ENCODE measurements at places on chromosomes 6 and 20. TPM values are rescaled to one million over a fixed set of nuclear protein-coding genes. Genes with fewer than 3 reads are reported as not detected.

GRCh38 chr20:21548390-21549035 is 34.6 kb upstream of the NKX2-2 start:
- peak; percentile 35 for DNase-seq
- H3K27ac ChIP-seq: peak overlapping the region; percentile 17
- H3K36me3 ChIP-seq: no peaks in the 10 kb centered on the region
- H3K4me1 ChIP-seq: peaks cover 50% of the 10 kb centered on the region
- peak overlapping the region; percentile 47 for H3K4me3 ChIP-seq

- no peaks in the 10 kb centered on the region for H3K27me3 ChIP-seq
- no peaks in the 10 kb centered on the region for H3K36me3 ChIP-seq
- H3K4me1 ChIP-seq: no peaks in the 10 kb centered on the region
- H3K4me3 ChIP-seq: no peak overlapping the region
- DNase-seq: no peak
- H3K27ac ChIP-seq: no peak overlapping the region
Observed at GRCh38 chr20:47863315-47863965, 78.2 kb upstream of the SULF2 start.

DNA sequence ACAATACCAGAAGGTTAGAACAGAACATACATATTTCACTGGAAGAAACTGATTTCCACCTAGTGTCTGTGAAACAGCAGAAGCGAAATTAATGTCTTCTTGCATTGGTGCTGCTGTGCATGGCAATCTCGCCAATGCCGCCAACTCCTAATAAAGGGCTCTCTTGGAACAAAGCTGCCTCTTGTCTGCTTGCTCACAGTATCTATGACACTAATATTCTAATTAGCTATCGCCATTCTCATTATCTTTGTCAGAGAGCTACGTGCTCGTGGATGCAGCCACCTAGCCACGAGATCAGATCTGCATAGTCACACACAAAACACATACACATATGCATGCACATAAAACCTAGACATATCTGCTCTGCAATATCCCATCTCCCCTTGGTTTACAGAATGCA is 145.9 kb upstream of the OLIG3 start:
- no peak for DNase-seq
- peaks cover 30% of the 10 kb centered on the region for H3K4me1 ChIP-seq
- no peaks in the 10 kb centered on the region for H3K36me3 ChIP-seq
- peaks cover 6% of the 10 kb centered on the region for H3K27me3 ChIP-seq
- no peak overlapping the region for H3K27ac ChIP-seq

GRCh38 chr6:139161169-139161568 is 26.3 kb downstream of the HECA start:
- peaks cover 7% of the 10 kb centered on the region for H3K36me3 ChIP-seq
- peak overlapping the region; percentile 69 for H3K4me3 ChIP-seq
- H3K27ac ChIP-seq: peak overlapping the region; percentile 96
- peaks cover 87% of the 10 kb centered on the region for H3K4me1 ChIP-seq
- H3K27me3 ChIP-seq: no peaks in the 10 kb centered on the region
- peak; percentile 68 for DNase-seq

DNA sequence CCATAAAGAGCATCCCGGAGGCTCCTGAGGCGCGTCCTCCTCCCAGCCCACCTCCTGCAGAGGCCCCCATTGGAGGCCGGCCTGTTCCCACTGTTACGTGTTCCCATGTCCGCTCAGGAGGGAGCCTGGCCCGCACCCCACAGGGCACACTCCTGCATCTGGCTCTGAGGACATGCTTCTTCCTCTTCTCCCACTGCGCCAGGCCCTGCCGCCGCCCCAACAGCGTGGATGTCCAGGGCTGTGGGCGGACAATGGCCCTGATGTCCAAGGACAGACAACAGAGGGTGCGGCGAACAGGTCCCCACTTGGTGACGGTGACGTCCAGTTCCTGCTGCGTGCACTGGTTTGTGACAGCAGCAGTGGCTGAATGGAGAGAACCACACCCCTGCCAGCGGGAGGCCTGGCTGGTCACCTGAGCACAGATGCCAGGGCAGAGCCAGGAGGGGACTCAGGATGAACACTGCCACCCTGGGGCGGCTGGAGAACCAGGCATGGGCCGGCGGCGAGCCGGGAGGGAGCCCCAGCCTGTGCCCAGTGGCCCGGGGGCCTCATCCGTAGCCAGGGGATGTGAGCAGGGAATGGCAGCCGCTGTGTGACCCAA is 26.6 kb downstream of the FRMD1 start:
- H3K27me3 ChIP-seq: no peaks in the 10 kb centered on the region
- no peak overlapping the region for H3K4me3 ChIP-seq
- no peak overlapping the region for H3K27ac ChIP-seq
- no peak for DNase-seq

DNA sequence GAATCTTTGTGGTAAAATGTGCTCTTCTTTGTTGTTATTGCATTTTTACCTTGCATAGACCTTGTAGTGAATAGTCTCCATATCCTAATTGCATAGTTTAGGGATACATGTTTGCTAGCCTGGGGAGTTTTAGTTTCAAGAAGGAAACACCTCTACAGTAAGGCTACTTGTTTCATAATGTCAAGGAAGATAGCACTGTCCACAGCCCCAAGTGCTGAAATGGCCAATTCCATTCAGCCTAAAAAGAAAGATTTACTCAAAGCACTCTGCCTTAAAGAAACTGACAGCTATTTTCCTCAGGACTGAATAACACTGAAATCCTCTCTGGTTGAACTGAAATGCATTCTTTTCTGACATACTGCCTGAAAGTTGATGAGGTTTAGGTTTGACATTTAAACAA is 2.6 kb downstream of the HCRTR2 start:
- no peaks in the 10 kb centered on the region for H3K36me3 ChIP-seq
- H3K4me3 ChIP-seq: no peak overlapping the region
- no peaks in the 10 kb centered on the region for H3K4me1 ChIP-seq
- H3K27ac ChIP-seq: no peak overlapping the region
- H3K27me3 ChIP-seq: peaks cover 11% of the 10 kb centered on the region

DNA sequence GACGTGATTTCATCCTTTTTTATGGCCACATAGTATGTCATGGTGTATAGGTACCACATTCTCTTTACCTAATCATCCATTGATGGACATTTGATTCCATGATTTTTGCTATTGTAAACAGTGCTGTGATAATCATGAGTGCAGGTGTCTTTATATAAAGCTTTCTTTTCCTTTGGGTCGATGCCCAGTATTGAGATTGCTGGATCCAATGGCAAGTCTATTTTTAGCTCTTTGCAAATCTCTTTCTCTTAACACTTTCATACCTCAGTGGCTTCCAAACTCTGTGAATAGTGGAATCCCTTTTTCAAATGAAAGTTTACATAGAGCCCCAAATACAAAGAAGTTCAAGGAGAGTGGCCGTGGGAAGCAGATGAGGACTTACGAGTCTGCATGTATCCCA is 105.8 kb upstream of the SPTLC3 start:
- no peak overlapping the region for H3K4me3 ChIP-seq
- H3K4me1 ChIP-seq: no peaks in the 10 kb centered on the region
- H3K27ac ChIP-seq: no peak overlapping the region

DNA sequence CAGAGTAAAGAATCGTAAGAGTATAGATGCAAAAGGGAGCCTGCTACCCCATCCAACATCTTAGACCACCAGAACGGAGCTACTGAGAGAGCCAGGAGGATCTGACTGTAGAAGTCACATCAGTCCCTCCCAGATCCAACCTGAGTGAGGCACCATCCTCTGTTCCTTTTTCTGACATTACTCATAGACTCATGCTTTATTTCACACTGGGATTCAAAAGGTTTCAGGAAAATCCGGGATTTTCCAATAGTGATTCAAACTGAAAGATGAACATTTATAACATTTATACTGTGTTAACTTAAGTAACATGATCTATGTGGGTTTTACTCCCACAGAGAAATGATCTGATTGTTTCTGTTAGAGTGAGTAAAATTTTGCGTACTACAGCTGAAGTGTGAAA is 868.6 kb upstream of the GJE1 start:
- no peaks in the 10 kb centered on the region for H3K27me3 ChIP-seq
- no peak for DNase-seq
- H3K36me3 ChIP-seq: no peaks in the 10 kb centered on the region
- H3K27ac ChIP-seq: no peak overlapping the region

DNA sequence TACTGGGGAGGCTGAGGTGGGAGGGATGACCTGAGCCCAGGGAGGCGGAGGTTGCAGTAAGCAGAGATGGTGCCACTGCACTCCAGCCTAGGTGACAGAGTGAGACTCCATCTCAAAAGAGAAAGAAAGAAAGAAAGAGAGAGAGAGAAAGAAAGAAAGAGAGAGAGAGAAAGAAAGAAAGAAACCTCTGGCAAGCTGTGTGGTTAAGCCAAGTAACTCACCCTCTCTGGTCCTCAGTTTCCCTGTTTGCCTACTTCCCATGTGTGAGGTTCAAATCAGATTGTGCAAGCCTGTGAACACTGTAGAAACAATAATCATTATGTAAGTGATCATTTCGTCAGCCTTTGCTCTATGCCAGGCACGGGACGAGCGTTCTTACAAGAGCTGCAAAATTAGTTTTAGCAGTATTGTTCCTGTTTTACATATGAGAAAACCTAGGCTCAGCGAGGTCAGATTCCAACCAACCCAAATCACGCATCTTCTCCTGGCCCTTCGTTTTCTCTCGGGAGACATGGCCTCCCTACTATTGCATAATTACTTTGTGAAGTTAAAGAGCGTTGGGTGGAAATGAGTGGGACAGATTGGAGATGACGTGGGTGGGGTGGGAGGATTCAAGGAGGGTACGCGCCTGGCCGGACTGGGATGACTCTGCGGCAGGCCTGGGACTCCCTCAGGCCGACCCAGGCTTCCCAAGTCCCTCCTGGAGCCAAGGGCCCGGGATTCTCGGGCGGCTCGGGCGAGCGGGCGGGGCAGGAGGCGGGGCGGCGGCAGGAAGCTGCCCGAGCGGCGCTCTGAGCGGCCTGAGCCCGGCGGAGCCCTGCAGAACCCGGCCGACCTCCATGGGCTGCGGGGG is at the start of gene SNX21:
Gene SNX21, plus strand, starts transcription at position 770 of the 853 bp plus-strand sequence. CDS start 121 bp downstream, outside the sequence.
- peak; percentile 41 for DNase-seq
- no peaks in the 10 kb centered on the region for H3K27me3 ChIP-seq
- peak within 1 kb of the TSS; percentile 97 for H3K4me3 ChIP-seq
- H3K4me1 ChIP-seq: peaks cover 10% of the 10 kb centered on the region

- peak overlapping the region; percentile 96 for H3K27ac ChIP-seq
- H3K36me3 ChIP-seq: peaks cover 8% of the 10 kb centered on the region
- H3K4me3 ChIP-seq: peak overlapping the region; percentile 91
- peak; percentile 12 for DNase-seq
- no peaks in the 10 kb centered on the region for H3K27me3 ChIP-seq
Observed at GRCh38 chr6:36547646-36548400, 544 bp upstream of the STK38 start.

DNA sequence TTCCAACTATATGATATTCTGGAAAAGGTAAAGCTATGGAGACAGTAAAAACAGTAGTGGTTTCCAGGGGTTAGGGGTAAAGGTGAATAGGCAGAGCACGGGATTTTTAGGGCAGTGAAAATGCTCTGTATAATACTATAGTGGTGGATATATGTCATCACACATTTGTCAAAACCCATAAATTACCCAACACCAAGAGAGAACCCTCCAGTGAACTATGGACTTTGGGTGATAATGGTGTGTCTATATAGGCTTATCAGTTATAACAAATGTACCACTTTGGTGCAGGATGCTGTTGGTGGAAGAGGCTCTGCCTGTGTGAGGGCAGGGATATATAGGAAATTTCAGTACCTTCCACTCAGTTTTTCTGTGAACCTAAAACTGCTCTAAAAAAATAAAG is 149.9 kb downstream of the GPX5 start:
- H3K27ac ChIP-seq: no peak overlapping the region
- H3K4me1 ChIP-seq: peaks cover 19% of the 10 kb centered on the region
- peaks cover 2% of the 10 kb centered on the region for H3K36me3 ChIP-seq
- H3K27me3 ChIP-seq: peaks cover 57% of the 10 kb centered on the region
- no peak for DNase-seq
- H3K4me3 ChIP-seq: no peak overlapping the region

DNA sequence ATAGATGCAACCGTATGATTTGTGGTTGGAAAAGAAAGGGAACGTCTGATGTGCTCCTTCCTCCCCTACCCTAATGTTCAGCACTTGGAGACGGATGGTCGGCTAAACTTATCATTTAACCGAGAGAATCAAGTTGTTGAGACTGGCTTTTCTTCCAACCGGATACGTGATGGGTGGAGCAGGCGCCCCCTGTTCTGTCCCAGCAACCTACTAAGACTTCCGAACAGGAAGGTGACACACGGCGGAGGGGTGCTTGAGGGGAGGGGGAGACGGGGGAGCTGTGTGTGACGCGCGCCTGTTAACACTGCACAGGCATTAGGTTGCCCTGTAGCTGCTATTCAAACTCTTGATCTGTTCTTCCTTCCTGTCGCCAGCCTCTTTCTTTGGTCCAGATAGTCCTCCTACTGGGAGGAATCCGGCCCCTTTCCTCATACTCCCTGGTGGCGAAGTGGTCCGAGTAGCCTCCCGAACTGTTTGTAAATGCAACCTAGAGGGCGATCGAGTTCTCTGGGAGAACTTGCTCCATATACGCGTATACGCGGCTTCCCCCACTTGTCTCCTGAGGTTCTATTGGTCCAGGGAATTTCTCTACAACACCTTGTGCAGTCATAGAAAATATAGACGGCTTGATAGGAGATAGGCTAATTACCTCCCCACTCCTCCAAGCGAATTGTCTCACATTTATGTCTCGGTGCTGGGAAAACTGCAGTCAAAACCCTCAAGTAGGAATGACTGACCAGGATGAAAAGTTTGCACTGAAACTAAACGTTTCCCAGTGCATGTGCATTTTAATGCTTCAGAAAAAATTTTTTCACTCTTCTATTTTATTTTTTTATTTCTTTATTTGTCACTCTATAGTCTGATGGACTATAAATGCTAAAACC is 126.0 kb upstream of the SLC2A12 start:
- peak; percentile 68 for DNase-seq
- H3K27me3 ChIP-seq: peaks cover 6% of the 10 kb centered on the region
- peak overlapping the region; percentile 77 for H3K27ac ChIP-seq
- H3K4me3 ChIP-seq: peak overlapping the region; percentile 91
- H3K36me3 ChIP-seq: peaks cover 6% of the 10 kb centered on the region
- H3K4me1 ChIP-seq: peaks cover 38% of the 10 kb centered on the region

Gene FNDC11
- 0.74 TPM for total RNA-seq

Gene CHD6
- total RNA-seq: 35.8 TPM

Gene ADGB
- total RNA-seq: not detected

Gene SLC22A1
- 2.4 TPM for total RNA-seq

Gene HLA-DMA
- 19.4 TPM for total RNA-seq

Gene ZNF76
- total RNA-seq: 52.1 TPM

Gene TMEM244
- total RNA-seq: not detected

Gene DAAM2
- total RNA-seq: not detected

Gene TTLL9
- total RNA-seq: not detected

Gene ZBTB46
- 8.2 TPM for total RNA-seq

Gene TCF15
- not detected for total RNA-seq
